ENCODE measurements at places on chromosomes 7 and 10.
A peak's percentile ranks its signal among the peaks of the same experiment; 100 is the strongest.

DNA sequence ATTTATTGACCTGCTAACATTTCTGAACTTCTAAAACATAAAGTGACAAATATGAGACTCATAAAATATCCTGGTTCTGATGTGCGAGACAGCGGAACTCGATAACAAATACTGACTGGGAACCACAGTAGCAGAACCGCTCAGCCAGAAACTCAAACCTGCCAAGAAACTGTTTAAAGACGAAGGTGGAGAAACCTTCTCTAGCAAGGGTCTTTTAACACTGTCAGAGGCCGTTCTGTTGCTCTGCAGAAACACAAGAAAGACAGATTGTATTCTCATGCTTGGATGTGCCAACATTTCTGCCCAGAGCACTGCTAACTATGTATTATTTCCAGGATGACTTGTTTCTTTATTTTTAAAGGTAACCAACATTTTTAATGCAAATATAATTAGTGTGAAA lies 514.8 kb upstream of the ADARB2 start:
- no peak for DNase-seq
- peaks cover 4% of the 10 kb centered on the region for H3K27me3 ChIP-seq
- no peak overlapping the region for H3K27ac ChIP-seq
- no peaks in the 10 kb centered on the region for H3K4me1 ChIP-seq
- no peak overlapping the region for H3K4me3 ChIP-seq
- no peaks in the 10 kb centered on the region for H3K36me3 ChIP-seq

- H3K27me3 ChIP-seq = no peaks in the 10 kb centered on the region
- H3K27ac ChIP-seq = no peak overlapping the region
- DNase-seq = peak; percentile 50
- no peaks in the 10 kb centered on the region for H3K4me1 ChIP-seq
Measured at GRCh38 chr7:77657427-77658224, 38.6 kb upstream of the RSBN1L start.

- no peak overlapping the region for H3K4me3 ChIP-seq
- H3K27me3 ChIP-seq = peaks cover 39% of the 10 kb centered on the region
- no peak for DNase-seq
- H3K36me3 ChIP-seq = no peaks in the 10 kb centered on the region
Measured at GRCh38 chr7:141071260-141071854, 2.5 kb upstream of the TMEM178B start.

DNA sequence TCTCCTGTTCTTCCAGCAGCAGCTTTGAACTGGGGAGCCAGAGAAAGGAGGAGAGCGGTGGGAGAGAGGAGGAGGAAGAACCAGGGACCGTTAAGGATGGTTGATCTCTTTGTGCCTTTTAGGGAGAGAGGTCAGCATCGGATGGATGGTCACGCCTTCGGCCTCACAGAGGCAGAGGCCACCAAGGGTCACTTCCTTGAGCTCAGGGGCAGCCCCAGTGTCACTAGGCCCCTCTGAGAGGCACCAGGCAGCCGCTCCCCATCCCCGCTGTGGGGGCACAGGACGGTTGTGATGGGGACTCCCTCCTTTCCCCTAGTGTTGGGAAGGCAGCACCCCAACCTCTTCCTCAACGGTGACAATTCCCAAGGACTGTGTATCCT lies 121.4 kb downstream of the DNAJB6 start:
- H3K27me3 ChIP-seq = peaks cover 99% of the 10 kb centered on the region
- no peak overlapping the region for H3K4me3 ChIP-seq
- peak; percentile 10 for DNase-seq

DNA sequence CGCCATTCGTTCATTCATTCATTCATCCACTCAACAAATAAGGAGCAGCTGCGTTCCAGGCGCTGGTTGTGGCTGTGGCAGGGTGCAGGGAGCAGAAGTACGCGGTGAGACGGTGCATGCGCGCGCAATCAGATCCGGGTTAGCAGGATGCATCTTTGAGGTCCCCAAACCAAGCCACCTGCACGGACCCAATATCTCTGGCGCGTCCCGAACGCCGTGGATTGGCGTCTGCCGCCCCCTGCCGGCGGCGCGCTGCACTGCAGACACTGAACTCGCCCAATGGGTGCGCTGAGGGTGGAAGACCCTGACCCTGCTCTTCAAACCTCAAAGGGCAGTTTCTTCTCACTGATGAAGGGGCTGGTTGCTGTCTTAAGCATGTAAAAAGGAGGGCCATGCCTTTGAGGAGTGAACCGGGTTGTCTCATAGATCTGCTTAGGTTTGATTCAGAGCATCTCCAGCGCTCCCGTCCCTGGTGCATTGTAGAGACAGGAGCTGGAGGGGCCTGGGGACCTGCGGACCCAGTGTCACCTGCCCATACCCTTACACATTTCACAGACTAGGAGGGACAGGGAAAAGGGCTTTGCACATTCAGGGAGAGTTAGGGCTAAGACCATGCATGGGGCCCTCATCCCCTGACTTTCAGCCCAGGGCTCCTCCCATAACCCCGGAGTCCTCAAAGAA lies 102.5 kb downstream of the RAMP3 start:
- DNase-seq = no peak
- H3K36me3 ChIP-seq = no peaks in the 10 kb centered on the region
- H3K27ac ChIP-seq = no peak overlapping the region
- peaks cover 64% of the 10 kb centered on the region for H3K27me3 ChIP-seq

DNA sequence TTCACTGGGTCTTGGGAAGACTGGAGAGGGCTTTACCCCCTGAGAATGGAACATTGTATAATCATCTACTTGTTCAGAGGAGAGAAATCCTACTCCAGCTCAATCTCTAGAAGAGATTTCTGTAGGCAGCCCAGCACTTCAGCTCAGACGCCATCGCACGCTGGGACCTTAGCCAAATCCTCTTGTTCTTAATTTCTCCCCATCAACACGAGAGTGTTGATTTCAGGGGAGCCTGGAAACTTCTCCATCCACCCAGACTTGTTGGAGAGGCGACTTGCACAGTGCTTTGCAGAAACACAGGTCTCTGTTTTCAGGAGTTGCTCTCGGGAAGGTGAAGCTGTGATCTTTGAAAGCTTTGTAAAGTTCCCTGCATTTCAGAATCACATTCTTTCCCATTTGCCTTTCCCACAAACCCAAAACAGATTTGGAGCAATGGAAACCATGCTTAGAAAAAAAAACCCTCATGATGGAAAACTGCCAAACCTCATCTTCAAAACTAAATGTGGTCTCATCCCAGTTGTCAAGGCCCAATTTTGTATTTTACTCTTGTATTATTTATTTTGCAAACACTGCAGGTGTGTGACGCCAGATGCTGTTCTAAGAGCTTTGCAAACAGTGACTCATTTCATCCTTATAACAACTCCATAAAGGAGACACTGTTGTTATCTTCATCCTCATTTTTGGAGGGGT lies 60.9 kb downstream of the CALML3 start:
- H3K27me3 ChIP-seq = no peaks in the 10 kb centered on the region
- no peak overlapping the region for H3K4me3 ChIP-seq
- no peak for DNase-seq
- peaks cover 87% of the 10 kb centered on the region for H3K4me1 ChIP-seq

GRCh38 chr7:1662767-1663166 lies 7.3 kb upstream of the ELFN1 start:
- H3K27me3 ChIP-seq = peaks cover 71% of the 10 kb centered on the region
- H3K27ac ChIP-seq = no peak overlapping the region
- peaks cover 8% of the 10 kb centered on the region for H3K4me1 ChIP-seq
- H3K36me3 ChIP-seq = no peaks in the 10 kb centered on the region
- DNase-seq = no peak
- H3K4me3 ChIP-seq = no peak overlapping the region

GRCh38 chr10:23917251-23917840 lies 291.6 kb upstream of the KIAA1217 start:
- H3K36me3 ChIP-seq = no peaks in the 10 kb centered on the region
- H3K27me3 ChIP-seq = no peaks in the 10 kb centered on the region
- DNase-seq = no peak
- H3K27ac ChIP-seq = no peak overlapping the region
- no peaks in the 10 kb centered on the region for H3K4me1 ChIP-seq

DNA sequence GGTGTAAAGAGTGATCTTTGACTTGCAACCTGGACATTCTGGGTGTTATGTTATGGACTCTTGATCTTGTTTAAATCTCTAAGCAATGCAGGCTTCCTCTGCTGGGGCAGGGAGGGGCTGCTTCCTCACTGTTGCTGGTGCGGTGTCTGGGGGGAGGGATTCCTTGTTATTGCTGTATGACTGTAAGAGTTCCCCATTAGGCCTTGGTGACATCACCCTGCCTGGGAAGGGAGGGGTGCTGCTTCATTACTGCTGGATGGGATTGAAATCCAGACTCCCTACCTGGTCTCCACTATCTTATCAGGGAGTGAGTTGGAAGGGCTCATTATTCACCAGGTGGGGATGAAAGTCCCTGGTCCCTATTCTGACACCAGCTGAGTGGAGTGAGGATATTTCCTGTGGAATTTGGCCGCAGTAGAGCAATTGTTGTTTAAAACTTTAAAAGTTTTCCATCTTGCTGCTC lies 8.8 kb downstream of the OGDH start:
- no peaks in the 10 kb centered on the region for H3K27me3 ChIP-seq
- peaks cover 58% of the 10 kb centered on the region for H3K4me1 ChIP-seq
- H3K4me3 ChIP-seq = no peak overlapping the region
- no peak for DNase-seq

- no peak overlapping the region for H3K4me3 ChIP-seq
- no peaks in the 10 kb centered on the region for H3K27me3 ChIP-seq
- H3K27ac ChIP-seq = no peak overlapping the region
Measured at GRCh38 chr10:31242902-31243301, 76.1 kb upstream of the ZEB1 start.

GRCh38 chr10:58305821-58306220 lies 29.0 kb upstream of the UBE2D1 start:
- no peak overlapping the region for H3K4me3 ChIP-seq
- peaks cover 6% of the 10 kb centered on the region for H3K4me1 ChIP-seq
- no peaks in the 10 kb centered on the region for H3K27me3 ChIP-seq
- DNase-seq = no peak
- H3K27ac ChIP-seq = no peak overlapping the region
- no peaks in the 10 kb centered on the region for H3K36me3 ChIP-seq

GRCh38 chr7:53413021-53413420 lies 377.6 kb downstream of the POM121L12 start:
- no peaks in the 10 kb centered on the region for H3K4me1 ChIP-seq
- no peak for DNase-seq
- H3K27me3 ChIP-seq = no peaks in the 10 kb centered on the region
- H3K4me3 ChIP-seq = no peak overlapping the region
- H3K36me3 ChIP-seq = no peaks in the 10 kb centered on the region
- no peak overlapping the region for H3K27ac ChIP-seq

DNA sequence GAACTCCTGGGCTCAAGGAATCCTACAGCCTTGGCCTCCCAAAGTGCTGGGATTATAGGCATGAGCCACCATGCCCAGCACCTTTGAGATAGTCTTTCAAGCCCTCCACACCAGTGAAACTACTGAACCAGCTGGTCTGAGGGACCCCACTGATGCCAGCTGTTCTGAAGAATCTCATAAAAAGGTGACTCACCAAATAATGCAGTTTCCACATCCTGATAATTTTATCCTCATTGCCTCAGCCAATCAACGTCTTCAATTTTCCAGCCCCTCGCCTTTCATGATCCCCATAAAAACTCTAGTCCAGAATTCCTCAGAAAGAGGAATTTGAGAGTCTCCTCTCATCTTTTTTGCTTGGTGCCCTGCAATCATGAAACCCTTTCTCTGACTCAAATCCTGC lies 1691.6 kb upstream of the LRRTM3 start:
- no peak for DNase-seq
- no peaks in the 10 kb centered on the region for H3K36me3 ChIP-seq
- H3K27ac ChIP-seq = no peak overlapping the region
- no peaks in the 10 kb centered on the region for H3K4me1 ChIP-seq
- H3K27me3 ChIP-seq = no peaks in the 10 kb centered on the region

- H3K27ac ChIP-seq = no peak overlapping the region
- H3K4me1 ChIP-seq = no peaks in the 10 kb centered on the region
- H3K36me3 ChIP-seq = peaks cover 18% of the 10 kb centered on the region
- H3K4me3 ChIP-seq = no peak overlapping the region
- H3K27me3 ChIP-seq = no peaks in the 10 kb centered on the region
- no peak for DNase-seq
Measured at GRCh38 chr10:73793456-73793855, 8.1 kb downstream of the ZSWIM8 start.

DNA sequence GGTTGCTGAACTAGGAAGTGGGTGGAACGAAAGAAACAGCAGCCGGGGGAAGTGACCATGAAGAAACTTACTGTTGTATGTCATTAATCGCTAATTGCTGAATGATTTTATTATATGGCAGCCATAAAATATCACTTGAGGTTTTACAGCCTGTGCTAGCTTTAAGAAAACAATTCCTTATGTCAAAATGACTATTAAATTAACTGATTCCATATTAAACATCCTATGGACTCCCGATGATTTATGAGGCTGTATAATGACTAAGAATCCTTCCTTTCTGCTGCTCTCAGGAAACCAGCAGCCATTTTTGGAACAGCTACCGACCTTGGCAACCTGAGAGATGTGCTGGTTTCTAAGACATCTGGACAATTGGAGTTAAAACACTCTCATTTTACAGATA lies 421.9 kb downstream of the SORCS3 start:
- no peaks in the 10 kb centered on the region for H3K27me3 ChIP-seq
- H3K4me3 ChIP-seq = no peak overlapping the region

- H3K4me1 ChIP-seq = no peaks in the 10 kb centered on the region
- DNase-seq = no peak
- no peak overlapping the region for H3K27ac ChIP-seq
- H3K36me3 ChIP-seq = no peaks in the 10 kb centered on the region
Measured at GRCh38 chr10:109451879-109452278, 471.4 kb downstream of the XPNPEP1 start.

GRCh38 chr10:125871338-125871737 lies 9.8 kb downstream of the DHX32 start:
- H3K4me3 ChIP-seq = no peak overlapping the region
- peaks cover 11% of the 10 kb centered on the region for H3K36me3 ChIP-seq
- no peak overlapping the region for H3K27ac ChIP-seq
- no peaks in the 10 kb centered on the region for H3K4me1 ChIP-seq
- DNase-seq = no peak

DNA sequence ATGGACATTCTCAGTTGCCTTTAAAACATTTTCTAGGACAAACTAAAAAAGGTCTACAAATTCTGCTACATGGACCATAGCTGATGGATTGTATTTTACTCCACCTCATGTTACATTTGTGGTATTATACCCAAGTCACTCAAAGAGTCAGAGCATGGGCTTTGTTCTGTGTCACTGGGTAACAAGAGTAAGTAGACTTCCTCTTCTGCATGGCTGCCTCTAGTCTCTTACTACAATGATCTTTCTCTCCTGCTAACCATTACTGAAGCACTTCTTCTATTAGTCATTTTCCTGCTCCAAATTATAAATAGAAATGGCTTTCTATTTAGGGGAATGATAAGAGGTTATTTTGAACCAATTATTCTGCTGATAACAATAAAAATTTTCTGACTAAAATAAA lies 727.4 kb upstream of the NRP1 start:
- no peaks in the 10 kb centered on the region for H3K27me3 ChIP-seq
- H3K27ac ChIP-seq = no peak overlapping the region
- no peak overlapping the region for H3K4me3 ChIP-seq
- no peaks in the 10 kb centered on the region for H3K36me3 ChIP-seq

- H3K27ac ChIP-seq = no peak overlapping the region
- H3K36me3 ChIP-seq = no peaks in the 10 kb centered on the region
- peaks cover 50% of the 10 kb centered on the region for H3K4me1 ChIP-seq
- H3K4me3 ChIP-seq = no peak overlapping the region
Measured at GRCh38 chr10:114030140-114030539, 13.5 kb upstream of the ADRB1 start.

- no peak overlapping the region for H3K27ac ChIP-seq
- H3K4me3 ChIP-seq = no peak overlapping the region
- no peaks in the 10 kb centered on the region for H3K36me3 ChIP-seq
- no peaks in the 10 kb centered on the region for H3K4me1 ChIP-seq
Measured at GRCh38 chr7:110283056-110283455, 807.9 kb upstream of the LRRN3 start.
